GM12878 (cell line): ENCODE measurements at places on chromosomes 13 and 19. TPM values are rescaled to one million over a fixed set of nuclear protein-coding genes. Genes with fewer than 3 reads are reported as not detected.

- DNase-seq: no peak
Measured at GRCh38 chr13:18943721-18944391, 237.8 kb downstream of the TUBA3C start.

DNA sequence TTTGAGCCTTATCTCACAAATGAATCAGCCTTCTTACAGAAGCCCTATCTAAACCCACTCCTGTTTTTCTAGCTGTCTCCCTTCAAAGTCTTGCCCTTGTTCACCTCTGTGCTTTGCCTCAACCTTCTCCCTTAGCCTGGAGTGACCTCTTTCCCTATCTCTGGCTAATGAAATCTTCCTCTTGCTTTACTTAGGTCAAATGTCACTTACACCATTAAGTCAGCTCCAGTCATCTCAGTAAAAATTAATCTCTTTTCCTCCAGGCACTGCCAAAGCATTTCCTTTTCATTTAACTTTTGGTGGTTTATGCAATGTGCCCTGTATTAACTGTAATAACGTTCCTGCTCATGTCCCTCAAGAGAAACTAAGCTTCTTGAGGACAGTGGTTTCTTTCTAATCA is 596.5 kb upstream of the MIR17HG start:
- no peak for DNase-seq

DNA sequence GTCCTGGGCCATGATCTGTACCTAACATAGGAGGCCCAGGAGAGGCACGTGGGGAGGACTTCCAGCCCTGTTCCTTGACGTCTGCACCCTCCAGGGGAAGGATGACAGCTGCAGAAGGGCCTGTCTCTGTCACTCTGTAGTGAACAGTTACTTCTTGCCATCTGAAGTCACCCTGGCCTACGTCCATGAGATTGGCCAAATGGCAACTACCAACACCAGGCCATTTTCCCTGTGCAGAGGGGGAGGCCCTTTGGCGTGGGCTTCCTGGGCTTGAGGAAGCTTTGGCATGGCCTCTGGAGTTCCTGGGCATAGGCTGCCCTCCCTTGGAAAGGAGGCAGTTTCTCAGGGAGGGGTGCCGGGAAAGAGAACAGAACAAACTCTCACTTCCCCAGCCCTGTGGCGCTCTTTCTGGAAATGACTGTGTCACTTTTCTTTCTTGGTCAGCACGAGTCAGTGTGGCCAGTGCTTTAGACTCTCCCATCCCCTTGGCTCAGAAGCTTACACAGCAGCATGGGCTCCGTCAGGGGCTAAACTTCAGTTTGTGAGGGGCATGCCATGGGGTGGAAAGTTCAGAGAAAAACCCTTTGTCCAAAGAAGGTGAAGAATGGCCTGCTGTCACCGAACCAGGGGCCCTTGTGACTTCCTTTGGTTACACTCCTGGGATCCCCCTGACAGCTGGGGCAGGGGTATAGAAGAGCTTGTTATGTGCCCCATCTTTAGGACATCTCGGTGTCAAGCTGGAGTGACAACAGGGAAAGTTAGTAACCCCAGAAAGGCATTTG is 5.3 kb downstream of the CARM1 start:
- peak; percentile 79 for DNase-seq

DNA sequence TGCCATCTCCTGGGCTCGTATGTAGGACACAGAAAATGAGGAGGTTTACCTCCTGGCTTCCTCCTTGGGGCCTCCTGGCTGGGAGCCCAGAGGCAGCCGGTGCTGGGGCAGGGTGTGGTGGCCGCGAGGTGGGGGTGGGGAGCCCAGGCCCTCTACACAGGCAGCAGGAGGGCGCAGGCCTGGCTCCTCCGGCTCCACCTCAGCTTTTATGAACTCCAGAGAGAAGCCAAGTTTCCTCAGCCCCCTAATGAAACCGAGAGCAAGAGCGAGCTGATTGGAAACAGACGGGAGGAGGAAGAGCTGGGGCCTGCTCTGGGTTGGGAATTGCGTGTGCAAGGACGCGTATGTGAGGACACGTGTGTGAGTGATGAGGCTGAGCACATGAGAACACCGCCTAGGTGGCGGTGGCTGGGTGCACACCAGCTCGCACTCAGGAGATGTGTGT is 23.1 kb downstream of the LYL1 start:
- DNase-seq: no peak

DNA sequence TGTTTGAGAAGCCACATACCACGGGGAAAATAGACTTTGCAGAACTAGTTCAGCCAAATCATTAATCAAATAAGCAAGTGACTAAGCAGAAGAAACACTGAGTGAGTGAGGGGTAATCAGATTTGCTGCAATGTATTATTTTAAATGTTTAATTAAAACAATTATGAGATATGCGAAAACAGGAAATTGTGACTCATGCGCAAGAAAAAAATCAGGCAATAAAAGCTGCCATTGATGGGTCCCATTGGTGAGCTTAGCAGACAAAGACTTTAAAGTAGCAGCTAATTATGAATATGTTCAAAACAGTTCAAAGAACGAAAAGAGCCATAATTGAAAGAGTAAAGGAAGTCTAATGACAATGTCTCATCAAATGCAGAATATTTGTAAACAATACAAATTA is 644.1 kb downstream of the GPC5 start:
- no peak for DNase-seq

DNA sequence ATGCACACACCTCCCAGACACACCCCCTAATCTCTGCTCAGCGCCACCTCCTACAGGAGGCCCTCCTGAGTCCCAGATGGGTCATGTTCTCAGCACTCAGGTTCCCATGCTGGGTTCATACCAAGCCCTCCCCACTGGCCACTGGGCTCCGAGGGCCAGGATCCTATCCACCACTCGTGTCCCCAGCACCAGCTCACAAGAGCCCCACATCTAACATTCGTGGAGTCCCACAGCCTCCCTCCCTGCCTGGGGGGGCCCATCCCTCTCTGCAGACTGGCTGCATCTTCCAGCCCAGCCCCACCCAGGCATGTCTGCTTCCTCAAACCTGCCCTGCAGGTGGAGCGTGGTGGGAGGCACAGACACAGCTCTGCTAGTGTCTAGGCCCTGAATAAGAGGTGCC is 227.4 kb downstream of the TUBA3C start:
- no peak for DNase-seq

DNA sequence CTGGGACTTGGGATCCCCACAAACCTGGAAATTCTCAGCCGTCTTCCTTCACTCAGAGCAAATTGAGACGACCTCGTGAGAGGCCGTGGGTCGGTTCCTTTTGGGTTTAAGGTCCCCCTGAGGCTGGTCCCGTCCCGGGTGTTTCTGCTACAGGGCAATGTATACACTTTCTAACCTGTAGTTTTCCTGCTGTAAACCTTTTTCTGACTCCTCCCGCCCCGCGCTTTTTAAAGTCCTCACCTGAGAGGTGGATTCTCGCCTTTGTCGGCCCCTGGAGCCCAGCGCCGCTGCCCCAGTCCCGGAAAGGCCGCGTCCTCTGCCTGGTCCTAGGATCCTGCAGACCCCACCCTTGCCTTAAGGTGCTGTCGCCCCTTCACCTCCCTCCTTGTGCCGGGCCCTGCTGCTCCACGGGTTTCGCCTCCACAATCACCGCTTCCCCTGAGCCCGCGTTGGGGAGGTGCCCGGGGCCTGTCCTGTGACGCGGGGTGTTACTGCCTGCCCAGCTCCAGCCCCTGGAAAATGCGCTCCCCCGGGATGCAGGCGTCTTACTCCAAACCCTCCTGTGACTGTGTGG is 391 bp downstream of the ZNF761 start:
- no peak for DNase-seq

DNA sequence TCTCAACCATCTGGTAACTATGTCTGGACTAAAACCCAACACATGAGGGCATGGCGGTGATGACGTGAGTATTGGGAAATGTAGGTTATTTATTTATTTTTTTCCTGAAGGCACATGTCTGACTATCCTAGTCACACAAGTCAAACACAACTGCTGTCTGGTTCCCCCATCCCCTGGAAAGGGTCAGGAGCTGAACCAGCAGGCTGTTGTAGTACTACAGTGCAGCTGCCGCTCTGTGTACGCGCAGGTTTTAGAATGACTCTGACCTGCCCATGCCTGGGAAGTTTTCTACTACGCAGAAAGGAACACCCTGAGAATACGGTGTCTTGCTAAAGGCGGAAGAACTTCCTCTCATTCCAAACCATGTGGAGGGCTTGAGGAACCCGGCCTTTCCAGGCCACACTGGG is 1.2 kb downstream of the SLC7A1 start:
- DNase-seq: peak; percentile 21

DNA sequence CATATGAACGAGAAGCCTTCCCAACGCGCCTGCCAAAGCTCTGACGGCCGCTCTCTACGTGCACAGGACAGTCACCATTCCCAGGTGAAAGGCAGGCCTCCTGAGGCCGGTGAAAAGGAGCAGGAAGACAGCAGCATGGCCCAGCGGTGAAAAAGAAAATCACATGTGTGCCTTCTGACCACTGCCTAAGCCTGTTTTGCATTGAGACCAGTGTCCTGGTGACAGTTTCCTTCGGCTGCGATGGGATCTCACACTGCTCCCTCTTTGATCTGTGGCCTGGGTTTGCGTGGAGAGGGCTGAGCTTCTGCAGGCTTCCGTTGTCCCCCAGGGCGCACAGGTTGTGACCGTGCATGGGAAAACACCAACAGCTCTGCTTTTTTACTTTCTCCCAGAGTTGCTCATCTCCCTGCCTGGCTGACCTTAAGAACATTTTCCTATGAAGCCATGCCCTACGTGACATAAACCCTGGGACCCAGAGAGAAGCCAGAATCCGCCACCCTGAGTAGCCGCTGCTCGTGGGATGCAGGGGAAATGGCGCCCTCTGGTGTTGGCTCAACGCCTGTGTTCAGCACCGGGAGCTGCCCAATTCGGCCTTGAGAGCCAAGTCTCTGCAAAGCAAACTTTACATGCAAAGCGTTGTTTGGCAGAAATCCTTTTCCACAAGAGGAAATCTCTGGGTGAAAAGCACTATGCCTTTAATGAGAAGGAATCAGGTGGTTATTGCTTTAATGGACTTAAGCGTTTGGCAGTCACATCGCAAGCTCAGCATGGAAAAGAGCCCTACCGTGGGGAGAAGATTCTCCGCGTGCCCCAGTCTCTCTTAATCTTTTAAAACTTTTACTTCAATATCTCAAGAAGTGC is 112.2 kb upstream of the GPR12 start:
- DNase-seq: no peak

- DNase-seq: no peak
Measured at GRCh38 chr19:47756627-47756929, 11.2 kb downstream of the NOP53 start.

- no peak for DNase-seq
Measured at GRCh38 chr19:5903056-5903623, 450 bp downstream of the NDUFA11 start.

GRCh38 chr19:46744005-46744691 is 1.7 kb upstream of the FKRP start:
- no peak for DNase-seq

GRCh38 chr13:106680796-106681472 is 113.0 kb upstream of the ARGLU1 start:
- DNase-seq: no peak

- DNase-seq: no peak
Measured at GRCh38 chr13:95391362-95391761, 90.1 kb upstream of the ABCC4 start.

DNA sequence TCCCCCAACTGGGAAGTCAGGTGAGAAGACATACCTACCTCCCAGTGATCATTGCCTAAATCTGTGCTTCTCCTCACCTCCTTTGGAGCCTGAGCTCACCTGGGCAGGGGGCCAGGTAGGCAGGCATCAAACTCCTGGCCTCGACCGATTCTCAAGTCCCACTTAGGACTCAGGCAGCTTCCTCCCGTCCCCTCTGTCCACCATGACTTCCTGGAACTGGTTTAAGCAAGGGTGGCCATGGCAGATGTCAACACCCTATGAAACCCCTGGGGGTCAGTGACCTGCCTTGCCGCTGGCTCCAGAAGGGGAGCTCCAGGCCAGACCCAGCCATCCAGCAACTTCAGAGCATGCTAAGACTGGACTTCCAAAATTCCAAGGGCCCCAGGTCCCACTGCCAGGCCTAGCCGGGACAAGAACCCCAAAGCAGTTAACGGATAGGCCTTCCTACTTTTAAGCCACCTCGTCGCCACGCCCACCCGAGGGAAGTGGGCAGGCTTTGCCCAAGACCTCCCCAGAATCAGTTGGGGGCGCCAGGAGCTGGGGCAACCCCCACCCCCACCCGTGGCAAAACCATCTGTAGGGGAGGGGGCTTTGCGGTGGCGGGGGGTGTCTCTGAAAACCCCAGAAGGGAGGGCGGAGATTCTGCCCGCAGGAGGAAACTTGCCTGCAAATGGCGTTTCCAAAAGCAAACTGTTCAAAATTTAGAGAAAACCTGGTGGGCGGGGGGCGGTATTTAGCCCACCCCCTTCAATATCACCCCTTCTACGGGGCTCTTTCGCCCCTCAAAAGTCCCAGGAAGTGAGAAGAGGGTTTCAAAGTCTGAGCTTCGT is 657 bp downstream of the PLIN3 start:
- DNase-seq: no peak

DNA sequence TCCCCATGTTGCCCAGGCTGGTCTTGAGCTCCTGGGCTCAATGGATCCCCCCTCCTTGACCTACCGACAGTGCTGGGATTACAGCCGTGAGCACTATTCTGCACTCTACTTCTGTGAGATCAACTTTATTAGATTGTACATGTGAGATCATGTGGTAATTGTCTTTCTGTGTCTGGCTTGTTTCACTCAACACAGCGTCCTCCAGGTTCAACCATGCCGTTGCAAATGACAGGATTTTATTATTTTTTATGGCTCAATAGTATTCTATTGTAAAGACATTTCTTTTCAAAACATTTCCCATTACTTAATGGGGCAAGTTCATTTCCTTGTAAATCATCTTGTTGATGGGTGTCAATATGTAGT is 1.5 kb upstream of the OBI1 start:
- no peak for DNase-seq

- DNase-seq: no peak
Measured at GRCh38 chr19:53865918-53866864, 1.5 kb upstream of the MYADM start.

The ZNF568 gene
- polyA plus RNA-seq: 0.52 and 0.69 TPM in 2 replicates

The IGFL1 gene
- not detected in 2 replicates for polyA plus RNA-seq

The NCCRP1 gene
- polyA plus RNA-seq: not detected in 2 replicates

The ODAD3 gene
- polyA plus RNA-seq: 0.63 TPM in 1 of 2 replicates, not detected in the other

The CBY2 gene
- 0.32 TPM in 1 of 2 replicates, not detected in the other for polyA plus RNA-seq

The FAM32A gene
- polyA plus RNA-seq: 97.2 and 106 TPM in 2 replicates

The ZNF573 gene
- polyA plus RNA-seq: 2.5 and 3.0 TPM in 2 replicates

The ZSCAN18 gene
- polyA plus RNA-seq: not detected in 2 replicates

The C13orf46 gene
- polyA plus RNA-seq: 0.21 TPM in 1 of 2 replicates, not detected in the other

The CGB8 gene
- not detected in 2 replicates for polyA plus RNA-seq

The TTC9B gene
- not detected in 2 replicates for polyA plus RNA-seq

The ZSCAN1 gene
- polyA plus RNA-seq: not detected in 2 replicates
